ENCODE measurements at places on chromosomes 12 and 14.

DNA sequence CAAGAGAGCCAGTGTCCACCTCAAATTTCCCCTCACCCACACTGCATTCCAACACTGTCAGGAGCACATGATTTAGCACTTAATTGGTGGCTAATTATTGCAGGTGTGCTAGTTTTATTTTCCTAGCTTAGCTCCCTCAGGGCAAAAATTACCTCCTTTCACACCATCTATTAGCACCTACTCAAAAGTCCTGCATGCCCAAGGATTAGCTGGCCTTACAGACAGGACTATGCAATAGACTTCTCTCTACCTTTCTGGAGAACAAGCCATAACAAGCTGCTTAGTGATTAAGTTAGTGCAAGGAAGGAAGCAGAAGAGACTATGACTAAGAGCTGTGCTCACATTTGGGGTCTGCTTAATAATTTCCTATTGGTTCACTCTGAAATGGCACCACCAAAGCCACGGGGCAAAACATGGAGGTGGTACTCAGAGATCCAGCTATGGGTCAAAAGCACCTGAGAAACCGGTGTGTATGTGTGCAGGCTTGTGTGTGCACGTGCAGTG is 69.5 kb downstream of the STON2 start:
- DNase-seq = no peak

DNA sequence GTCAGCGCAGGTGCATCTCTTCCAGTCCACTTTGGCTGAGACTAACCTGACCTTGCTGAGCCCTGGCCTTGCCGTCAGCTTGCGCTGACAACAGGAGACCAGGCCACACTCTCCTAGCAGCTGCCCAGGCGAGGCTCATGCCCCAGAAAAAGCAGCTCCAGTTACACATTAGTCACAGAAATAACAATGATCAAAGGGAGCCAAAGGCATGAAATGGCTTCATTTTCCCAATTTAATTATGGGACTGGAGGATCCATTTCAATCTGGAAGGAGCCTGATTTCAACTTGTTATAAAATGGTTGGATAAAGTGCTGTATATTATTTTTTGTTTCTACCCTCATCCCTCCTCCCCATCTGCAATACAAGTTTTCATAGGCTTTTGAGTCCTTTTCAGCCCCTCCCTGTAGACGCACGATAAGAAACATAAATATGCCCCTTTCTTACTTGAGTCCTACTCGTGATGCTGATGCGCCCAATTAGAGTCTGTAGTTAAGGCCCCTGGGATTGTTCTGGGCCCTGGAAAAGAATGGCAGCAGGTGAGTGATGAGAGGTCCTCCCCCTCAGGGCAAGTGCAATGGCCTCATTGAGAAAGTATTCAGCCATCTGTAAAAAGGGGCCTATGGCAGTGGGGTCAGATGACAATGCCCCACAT is 376.0 kb downstream of the C12orf75 start:
- peak; percentile 55 for DNase-seq

- DNase-seq = peak; percentile 2
Observed at GRCh38 chr12:87092421-87092820, 836.2 kb upstream of the MGAT4C start.

GRCh38 chr14:77245820-77246219 is 25.2 kb downstream of the NGB start:
- no peak for DNase-seq

- DNase-seq = peak; percentile 59
Observed at GRCh38 chr14:38209572-38210557, 2.2 kb downstream of the SSTR1 start.

DNA sequence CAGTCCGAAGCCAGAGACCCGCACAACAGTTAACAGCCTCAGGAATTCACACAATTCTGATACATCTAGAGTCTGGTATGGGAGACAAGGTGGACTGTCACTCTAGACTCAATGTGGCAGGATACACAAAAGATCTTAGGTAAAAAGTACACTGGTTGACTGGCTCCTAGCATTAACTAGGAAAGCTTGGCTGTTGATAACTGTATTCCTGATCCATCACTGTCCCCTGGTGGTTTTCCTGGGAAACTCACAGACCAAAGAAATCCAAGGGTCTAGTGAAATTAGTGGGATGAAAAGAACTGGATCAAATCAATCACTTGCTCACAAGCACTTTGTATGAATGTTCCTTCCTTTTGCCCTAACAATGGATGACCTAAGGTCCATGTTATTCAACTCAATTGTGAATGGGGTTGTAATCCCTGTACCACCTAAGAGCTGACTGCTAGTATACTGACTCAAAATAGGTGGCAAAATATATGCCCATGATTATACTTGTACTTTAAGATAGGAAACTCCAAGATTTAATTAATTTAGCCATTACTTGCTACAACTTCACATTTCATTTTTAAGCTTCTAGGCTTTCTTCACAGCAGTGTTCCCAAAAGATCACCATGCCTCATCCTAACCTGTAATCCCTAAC is 14.0 kb downstream of the NPC2 start:
- peak; percentile 41 for DNase-seq

DNA sequence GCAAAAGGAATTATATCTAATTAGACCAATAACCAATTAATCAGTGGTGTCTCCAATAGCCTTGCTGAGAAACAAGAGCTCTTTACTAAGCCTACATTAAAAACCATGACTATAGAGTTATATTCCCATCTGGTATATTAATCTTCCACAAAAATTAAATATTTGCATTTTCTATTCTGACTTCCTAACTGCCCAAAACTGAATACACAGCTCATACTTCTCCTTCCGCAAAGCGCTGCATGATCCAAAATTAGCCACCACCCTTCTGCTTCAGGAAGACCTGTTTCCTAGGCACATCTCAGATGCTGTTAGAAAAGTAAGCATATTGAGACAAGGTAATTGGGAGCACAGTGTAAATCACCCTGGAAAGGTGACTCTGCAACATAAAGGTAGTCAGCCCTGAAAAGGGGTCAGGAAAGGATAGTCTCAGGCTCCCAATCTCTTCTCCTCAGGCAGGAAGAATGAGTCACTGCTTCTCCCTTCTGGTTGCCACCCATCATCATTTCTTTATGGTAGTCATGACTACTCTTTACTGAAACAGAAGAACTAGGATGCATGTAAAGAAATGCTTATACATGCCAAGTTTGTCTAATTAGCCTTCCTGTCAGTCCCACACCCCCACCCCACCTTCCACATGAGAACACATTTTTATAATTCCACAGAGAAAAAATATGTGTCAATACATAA is 54.3 kb downstream of the PLCZ1 start:
- DNase-seq = peak; percentile 62

DNA sequence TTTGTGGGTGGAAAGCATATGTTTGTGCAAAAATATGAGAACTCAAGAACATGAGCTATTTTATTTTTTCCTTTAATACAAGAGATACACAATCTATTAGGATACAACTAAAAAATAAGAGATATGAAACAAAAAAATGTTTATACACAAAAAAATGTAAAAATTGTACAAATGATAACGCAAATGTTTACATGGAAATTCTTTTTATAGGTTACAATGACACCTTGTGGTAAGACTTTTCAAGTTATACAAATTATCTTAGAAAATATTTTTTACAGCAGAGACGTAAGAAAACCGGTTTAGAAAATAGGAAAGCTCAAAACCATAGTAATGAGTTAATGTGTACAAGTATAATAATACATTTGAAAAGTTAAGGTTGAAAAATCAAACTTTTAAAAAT is 25.5 kb downstream of the CEP83 start:
- peak; percentile 12 for DNase-seq

DNA sequence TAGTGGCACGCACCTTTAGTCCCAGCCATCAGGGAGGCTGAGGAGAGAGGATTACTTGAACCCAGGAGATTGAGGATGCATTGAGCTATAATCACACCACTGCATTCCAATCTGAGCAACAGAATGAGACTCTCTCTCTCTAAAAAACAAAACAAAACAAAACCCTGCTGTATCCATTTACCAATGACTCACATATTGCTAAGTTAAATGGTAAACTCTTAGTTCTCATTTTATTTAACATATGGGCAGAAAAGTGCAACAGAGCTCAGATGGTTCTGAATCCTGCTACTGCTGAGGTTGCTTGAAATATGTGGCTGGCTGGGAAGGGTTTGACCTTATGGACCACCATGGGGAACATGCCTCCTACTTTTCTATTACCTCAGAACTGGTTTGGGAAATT is 33.7 kb upstream of the CCNT1 start:
- no peak for DNase-seq

GRCh38 chr14:92848887-92849286 is 54.8 kb downstream of the GOLGA5 start:
- no peak for DNase-seq

GRCh38 chr12:108327621-108328344 is 11.3 kb downstream of the CMKLR1 start:
- no peak for DNase-seq

All from fibroblast of upper back skin (primary cell).